WERI-Rb-1 (cell line): ENCODE measurements at places on chromosomes 11 and 22.

DNA sequence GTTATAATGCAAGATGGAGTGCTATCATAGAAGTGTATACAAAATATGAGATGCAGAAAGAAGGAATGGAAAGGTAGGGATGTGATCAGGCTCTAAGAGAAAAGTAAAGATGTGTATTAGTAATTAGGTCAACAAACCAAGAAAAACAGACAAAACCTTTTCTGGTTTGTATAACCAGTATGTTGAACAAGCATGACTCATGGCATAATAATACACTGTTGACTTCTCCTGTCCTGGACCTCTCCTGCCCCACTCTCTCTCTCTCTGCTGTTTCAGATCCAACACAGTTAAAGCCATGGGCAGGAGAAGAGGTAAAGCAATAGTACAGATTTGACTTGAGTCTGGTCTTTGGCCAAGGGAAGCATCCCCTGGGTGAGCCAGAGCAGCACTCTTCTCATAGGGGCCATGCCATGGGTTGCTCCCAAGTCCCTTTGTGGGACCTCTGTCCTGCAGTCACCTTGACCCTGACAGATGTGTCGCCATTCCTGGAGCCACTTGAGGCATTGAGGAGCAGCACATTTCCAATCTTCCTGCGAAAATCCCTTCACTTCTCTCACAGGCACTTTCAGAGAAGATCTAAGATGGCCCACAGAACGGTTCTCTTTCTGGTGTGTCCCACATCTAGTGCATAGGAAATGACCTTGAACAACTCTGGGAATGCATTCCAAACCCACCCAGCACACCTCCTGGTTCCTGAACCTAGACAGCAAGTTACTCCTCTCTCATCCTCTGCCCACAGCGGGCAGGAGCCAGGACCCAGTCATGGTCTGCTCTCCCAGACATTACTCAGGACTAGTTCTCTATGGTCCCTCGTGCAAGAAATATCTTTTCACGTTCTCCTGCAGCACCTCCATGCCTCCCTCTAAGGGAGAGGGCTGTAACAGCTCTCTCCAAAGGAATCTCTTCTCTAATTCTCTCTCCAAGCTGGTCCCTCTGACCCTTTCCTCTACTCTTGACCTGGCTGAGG, 58.2 kb upstream of the PRSS23 start:
- no peak for DNase-seq

DNA sequence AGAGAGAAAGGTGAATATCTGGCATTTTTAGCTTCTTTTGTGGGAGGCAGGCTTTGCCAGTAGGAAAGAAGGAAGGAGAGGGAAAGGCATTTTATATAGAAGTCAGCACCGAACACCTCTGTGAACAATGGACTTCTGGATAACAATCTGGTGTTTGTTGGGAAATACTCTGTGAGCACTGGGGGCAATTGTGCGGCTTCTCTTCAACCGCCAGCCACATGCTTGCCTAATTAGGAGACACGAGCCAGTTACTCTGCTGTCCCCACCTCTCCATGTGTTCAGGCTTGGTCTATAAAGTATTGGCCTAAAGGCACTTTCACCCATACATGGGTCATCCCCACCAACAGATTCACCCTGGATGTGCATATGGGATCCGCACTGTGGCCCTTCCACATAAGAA, 523.6 kb downstream of the NTM start:
- DNase-seq, result no peak

GRCh38 chr22:47445212-47445611, 682.8 kb downstream of the TBC1D22A start:
- DNase-seq, result no peak

- no peak for DNase-seq
Observed at GRCh38 chr11:69459848-69460539, 21.5 kb upstream of the LINC01488 start.

GRCh38 chr11:9740202-9740883, 76.5 kb downstream of the SWAP70 start:
- DNase-seq, result no peak

DNA sequence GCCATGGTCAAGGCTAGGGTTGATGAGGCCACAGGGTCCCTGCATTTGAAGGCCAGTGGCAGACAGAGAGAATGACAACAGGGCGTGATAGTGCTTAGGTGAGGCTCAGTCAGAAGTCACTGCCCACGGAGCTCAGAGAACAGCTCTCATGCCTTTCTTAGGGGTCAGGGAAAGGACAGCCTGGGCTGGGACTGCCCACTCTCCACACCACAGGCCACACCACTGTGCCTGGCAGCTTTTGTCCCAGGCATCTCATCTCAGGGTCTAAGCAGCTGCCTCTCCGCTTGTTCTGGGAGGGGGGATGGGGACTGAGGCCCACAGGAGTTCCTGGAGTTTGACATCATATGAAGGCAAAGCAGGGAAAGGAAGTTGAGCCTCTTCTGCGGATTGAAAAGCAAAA, 150.2 kb upstream of the B3GAT1 start:
- DNase-seq, result no peak

GRCh38 chr11:121553389-121553788, 100.6 kb upstream of the SORL1-AS1 start:
- no peak for DNase-seq

- no peak for DNase-seq
Observed at GRCh38 chr22:43036282-43036829, 21.4 kb upstream of the PACSIN2 start.

DNA sequence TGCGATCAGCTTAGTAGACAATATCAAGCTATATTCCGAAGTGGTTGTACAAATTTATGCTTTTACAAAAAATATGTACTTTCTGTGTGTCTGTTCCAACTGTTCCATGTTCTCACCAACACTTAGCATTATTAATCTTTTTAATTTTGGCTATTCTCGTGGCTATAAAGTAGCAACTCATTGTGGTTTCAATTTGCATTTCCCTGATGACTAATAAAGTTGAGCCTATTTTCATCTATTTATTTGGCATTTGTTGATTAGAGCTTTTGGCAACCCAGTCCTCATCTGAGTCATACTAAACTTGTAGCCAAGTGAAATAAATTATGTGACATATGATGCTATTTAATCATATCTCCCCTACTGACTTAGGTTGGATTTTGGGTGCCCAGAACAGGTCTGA, 115.9 kb downstream of the FBXO7 start:
- DNase-seq, result no peak

- no peak for DNase-seq
Observed at GRCh38 chr11:122681735-122682134, 26.2 kb downstream of the UBASH3B start.
